ENCODE measurements at places on chromosomes 12 and 14. TPM values are rescaled to one million over a fixed set of nuclear protein-coding genes. Genes with fewer than 3 reads are reported as not detected.
A peak's percentile ranks its signal among the peaks of the same experiment; 100 is the strongest.

The KLHL33 gene
- 0.35 TPM for total RNA-seq

The ENDOU gene
- total RNA-seq, result not detected

The ZC3H14 gene
- 80.3 TPM for total RNA-seq

The CLEC1B gene
- total RNA-seq, result not detected

The TDRD9 gene
- total RNA-seq, result not detected

The SYNDIG1L gene
- 1.6 TPM for total RNA-seq

The LRRIQ1 gene
- 0.47 TPM for total RNA-seq

The ITPK1 gene
- 101 TPM for total RNA-seq

DNA sequence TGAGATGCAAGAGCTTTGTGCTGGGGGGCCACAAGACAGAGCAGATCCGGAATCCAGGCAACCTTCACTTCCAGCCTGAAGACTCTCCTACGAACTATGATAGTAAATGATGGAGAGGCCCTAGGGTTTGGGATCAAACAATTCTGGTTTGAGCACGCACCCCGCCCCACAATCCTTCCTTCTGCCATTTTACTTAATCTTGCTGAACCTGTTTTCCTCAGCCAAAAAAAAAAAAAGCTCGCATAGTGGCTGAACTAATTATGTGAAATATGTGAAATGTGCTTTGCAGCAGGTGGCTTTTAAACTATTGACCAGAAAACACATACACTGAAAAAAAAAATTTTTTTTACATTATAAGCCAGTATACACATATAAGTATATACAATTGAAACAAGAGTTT, 667 bp upstream of the ITFG2 start:
- no peak for DNase-seq

DNA sequence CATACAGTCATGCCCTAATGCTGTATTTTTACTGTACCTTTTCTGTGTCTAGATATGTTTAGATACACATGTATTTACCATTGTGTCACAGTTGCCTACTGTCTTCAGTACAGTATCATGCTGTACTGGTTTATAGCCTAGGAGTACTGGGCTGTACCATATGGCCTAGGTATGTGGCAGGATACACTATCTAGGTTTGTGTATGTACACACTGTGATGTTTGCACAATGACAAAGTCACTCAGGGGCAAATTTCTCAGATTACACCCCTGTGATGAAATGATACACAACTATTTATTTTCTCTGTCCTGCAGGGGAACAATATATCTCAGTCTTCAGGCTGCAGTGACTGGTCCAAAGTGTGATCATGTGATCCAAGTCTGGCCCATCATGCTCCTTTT, 1076.1 kb downstream of the VRK1 start:
- no peak for DNase-seq

DNA sequence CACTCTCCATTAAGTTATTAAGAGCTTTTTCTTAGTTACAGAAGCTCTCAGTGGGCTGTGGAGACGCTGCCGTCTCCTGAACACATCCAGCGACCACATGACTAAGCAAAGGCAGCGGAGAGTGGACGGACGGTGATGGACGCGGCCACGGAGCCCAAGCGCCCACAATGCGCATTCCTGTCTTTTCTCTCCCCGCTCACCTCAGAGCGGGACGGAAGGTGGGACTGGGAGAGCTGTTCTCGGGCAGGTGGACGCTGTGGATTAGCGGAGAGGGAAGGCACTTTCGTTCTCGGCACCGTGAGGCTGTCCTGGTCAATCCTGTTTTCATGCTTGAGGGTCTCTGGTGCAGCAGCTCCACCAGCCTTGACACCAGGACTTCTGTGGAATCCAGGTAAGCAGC, 2.6 kb upstream of the ANKLE2 start:
- DNase-seq, result no peak

DNA sequence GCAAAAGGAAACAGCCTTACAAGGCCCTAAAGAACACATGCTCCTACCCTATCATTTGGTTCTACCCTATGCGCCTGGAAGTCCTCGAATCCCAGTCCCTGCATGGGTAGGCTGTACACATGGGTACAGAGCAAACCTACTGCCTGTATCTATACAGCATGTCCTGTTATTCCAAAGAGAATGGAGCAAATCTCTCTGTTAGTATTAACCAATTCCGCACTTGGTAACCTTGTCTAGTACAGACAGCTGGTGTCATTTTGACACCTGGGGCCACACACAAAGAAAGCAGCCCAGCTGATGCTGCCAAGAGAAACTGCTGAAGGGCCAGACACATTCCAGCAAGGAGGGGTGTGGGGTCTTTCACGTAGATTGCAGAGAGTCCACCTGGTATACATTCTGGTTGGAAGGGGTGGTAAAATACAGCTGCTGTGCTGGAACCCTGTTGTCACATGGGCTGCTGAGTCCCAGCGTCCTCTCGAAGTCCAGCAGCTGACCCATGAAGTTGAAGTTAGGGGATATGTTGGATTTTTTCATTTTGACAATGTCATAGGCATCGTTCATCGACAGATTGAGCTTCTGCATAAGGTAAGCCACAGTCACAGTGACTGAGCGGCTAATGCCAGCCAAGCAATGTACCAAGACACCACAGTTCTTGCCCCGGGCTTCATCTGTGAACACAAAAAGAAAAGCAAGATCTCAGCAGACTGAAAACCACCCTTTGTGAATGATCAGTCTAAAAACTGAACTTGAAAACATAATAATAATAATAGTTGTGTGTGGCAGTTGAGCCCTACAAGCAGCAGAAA, 3.2 kb downstream of the DUSP6 start:
- no peak for DNase-seq

DNA sequence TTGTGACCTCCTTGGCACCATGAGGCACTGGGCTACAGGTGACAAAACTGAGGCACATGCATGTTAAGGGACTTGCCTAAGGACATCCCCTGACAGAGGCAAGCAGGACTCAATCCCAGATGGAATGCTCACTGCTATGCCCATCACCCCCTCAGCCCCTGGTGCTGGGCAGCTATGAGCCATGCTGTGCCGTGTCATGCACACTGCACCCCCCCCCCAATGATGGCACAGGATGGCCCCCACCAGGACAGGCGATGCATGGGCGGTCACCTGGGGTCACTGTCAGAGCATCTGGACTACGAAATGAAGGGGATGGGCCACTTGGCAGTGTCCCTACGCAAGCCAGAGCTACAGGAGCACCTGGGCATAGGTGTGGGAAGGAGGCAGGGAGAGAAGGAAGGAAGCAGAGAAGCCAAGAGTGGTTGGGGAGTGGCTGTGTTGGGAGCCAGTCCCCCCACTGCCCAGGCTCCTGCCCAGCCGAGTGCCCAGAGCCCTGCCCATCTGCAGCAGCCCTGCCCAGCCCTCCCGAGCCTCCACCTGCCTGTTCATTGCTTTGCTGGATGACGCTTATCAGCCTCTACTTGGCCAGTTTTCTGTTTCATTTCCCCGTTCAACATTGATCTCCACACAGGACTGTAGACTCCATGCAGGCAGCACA, 84.9 kb upstream of the DIO3 start:
- no peak for DNase-seq

- no peak for DNase-seq
Measured at GRCh38 chr14:64721899-64722298, 17.7 kb downstream of the PLEKHG3 start.

- no peak for DNase-seq
Measured at GRCh38 chr14:71248194-71248593, 340.9 kb downstream of the PCNX1 start.

GRCh38 chr12:63909746-63910145, 65.2 kb downstream of the SRGAP1 start:
- DNase-seq, result no peak

- DNase-seq, result no peak
Measured at GRCh38 chr12:18658829-18659228, 79.0 kb downstream of the PLCZ1 start.

- no peak for DNase-seq
Measured at GRCh38 chr12:46916796-46917419, 91.1 kb upstream of the SLC38A4 start.

GRCh38 chr12:50174971-50175715, 8.0 kb upstream of the CERS5 start:
- DNase-seq, result peak; percentile 87

GRCh38 chr12:2168808-2169207, 116.0 kb downstream of the CACNA1C start:
- no peak for DNase-seq

- DNase-seq, result no peak
Measured at GRCh38 chr12:39883411-39883810, 222.5 kb downstream of the SLC2A13 start.

GRCh38 chr14:92969430-92969829, 46.5 kb downstream of the CHGA start:
- DNase-seq, result no peak

GRCh38 chr12:49342066-49342913, 4.4 kb upstream of the DNAJC22 start:
- DNase-seq, result peak; percentile 98

DNA sequence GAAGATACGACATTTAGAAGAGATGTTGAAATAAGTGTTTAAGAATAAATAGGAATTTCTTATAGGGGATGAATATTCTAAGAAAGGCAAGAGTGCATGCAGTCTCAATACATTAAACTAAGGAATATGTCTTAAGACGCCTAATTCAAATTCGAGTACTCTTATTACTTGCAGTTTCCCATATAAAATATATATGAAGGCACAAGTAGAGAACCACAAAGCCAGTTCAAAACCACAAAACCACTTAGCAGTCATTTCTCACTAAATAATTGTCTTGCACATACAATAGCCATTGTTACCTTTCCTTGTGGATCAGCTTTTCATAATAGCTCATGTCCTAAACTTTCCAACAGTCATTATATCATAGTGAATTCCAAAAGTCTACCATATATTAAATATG, 91.0 kb upstream of the MON2 start:
- no peak for DNase-seq

GRCh38 chr12:54147186-54147585, 41.6 kb downstream of the SMUG1 start:
- no peak for DNase-seq

DNA sequence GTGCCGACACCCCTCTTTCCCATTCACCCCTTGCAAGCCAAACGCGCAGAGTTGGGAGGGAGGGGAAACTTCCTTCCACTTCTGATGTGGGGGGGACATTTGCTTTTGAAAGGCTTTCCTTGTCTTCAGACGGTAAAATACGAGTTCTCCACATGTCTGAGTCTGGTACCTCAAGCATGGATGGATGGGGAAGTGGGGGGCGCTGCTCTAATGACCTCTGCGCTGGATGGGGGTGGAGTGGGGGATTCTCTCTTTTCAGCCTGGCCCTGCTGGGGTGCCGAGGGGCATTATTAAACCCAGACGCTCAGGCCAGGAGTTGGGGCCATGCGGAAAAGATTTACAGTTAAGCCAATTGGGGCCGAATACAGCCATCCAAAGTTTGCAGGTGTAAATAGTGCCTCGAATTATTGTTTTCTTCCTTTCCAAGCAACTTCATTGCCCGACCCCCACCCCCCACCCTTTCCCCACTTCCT, 9.1 kb upstream of the TBX3 start:
- DNase-seq, result no peak

- DNase-seq, result no peak
Measured at GRCh38 chr12:126354633-126355032, 1289.4 kb downstream of the AACS start.

GRCh38 chr14:70726651-70727375, 82.5 kb downstream of the MAP3K9 start:
- DNase-seq, result no peak
